NCI-H1105 (cell line): ENCODE measurements at places on chromosomes 2 and 18.
A peak's percentile ranks its signal among the peaks of the same experiment; 100 is the strongest.

- no peak for DNase-seq
Observed at GRCh38 chr2:154709215-154709614, 10.7 kb downstream of the KCNJ3 start.

DNA sequence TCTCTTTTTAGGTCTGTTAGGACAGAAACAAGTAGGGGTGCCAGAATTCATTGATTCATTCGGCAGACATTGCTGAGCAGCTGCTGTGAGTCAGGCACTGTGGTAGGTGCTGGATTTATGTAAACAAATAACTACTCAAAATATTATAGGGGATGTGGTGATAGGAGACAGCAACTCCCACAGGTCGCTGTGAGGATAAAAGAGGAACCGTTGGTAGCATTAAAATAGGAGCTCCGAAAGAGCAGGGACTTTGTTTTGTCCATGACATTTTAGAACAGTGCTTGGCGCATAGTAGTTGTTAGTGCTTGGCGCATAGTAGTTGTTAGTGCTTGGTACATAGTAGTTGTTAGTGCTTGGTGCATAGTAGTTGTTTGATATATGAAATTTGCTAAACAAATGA is 29.2 kb downstream of the ATP6V1C2 start:
- DNase-seq: no peak

DNA sequence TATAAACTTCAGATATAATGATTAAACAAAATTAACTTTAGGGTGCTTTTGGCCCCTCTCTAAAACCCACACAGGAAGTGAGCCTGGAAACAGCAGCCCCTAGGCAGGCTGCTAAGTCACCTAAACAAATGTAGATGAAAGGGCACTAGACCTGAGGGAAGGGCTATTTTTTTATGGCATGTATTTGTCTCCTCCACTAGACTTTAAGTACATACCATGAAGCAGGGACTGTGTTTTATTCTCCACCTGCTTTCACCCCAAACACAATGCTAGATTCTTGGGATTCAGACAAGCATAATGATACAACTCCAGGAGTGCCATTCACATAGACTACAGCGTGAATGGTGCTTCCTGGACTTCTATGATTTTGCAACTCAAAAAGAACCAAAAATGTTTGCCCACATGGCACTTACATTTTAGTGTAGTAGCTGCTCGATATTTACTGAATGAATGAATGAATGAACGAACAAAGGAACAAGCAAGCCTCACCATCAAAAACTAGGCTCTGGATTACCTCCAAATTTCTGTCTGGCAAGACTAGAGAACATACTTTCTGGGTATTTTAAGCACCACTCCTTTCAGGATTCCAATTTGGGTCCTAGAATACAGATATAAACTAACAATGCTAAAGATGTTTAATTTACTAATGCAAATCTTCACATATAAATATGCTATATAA is 10.1 kb downstream of the ATAD2B start:
- DNase-seq: no peak

GRCh38 chr2:60677356-60677755 is 78.7 kb upstream of the PAPOLG start:
- DNase-seq: no peak

GRCh38 chr2:113172721-113173541 is 840 bp upstream of the PSD4 start:
- no peak for DNase-seq

DNA sequence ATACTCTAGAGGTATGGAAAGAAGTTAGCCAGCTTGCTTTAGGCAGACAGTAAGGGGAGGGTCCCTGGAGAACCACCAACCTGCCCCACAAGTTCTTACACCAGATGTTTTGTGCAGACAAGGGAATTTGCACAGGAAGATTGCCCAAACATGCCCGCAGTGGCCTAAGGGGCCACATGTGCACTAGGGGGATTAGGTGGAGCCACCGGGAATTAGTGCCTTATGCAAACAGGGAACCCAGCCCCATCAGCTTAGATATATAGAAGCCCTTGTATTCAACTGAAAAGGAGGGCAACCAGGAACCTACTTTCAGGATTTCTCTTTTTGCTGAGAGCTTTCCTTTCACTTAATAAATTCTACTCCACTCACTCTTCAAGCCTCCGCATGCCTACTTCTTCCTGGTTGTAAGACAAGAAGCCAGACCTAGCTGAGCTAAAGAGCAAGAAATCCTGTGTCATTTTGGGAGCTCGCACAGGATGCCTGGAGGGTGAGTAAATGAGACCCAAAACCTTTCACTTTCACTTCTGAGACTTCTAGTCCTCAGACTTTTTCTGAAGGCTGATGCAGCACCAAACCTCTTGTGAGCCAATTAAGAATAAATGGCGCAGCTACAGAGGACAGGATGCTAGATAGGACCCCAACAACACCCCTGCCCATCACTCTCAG is 146.3 kb downstream of the GCA start:
- DNase-seq: no peak

DNA sequence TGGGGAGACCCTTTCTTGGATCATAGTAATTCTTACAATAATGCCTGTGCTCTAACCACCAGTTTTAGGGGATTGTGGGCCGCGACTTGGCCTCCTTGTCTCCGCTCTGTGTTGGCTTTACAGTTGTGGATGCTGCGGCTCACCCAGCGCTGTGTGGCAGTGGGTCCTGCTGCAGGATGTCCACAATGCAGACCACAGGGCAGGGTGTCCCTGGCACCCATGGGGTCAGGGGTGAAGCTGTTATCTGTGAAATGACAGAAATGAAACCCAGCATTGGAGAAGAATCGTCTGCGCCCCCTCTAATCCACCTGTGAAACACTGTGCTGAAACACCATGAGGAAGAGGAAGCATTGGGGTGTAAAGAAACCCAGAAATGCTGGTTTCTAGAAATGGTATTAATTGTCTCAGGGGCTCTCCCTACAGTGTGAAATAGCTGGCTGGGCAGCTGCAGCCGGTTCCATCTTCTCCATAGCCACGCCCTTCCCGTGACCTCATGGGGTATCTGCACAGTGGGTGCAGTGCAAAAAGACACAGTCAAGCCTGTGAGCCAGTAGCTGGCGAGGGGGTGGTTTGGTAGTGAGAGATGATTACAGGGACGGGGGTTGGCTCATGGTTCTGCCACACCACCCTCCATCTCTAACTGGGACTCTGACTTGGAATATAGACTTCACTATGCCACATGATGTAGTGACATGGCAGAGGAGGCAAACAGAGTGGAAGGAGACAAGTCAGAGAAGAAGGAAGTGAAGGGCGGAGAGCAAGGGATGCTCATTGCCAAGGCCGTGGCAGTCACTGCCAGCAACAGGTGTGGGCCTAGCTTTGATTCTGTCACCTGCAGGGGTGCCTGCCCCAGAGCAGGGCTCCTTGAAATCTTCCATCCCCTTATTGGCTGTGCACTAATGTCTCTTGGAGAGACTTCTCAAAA is 16.2 kb downstream of the INPP4A start:
- DNase-seq: no peak

GRCh38 chr2:6937157-6937556 is 19.9 kb downstream of the RNF144A start:
- DNase-seq: no peak

DNA sequence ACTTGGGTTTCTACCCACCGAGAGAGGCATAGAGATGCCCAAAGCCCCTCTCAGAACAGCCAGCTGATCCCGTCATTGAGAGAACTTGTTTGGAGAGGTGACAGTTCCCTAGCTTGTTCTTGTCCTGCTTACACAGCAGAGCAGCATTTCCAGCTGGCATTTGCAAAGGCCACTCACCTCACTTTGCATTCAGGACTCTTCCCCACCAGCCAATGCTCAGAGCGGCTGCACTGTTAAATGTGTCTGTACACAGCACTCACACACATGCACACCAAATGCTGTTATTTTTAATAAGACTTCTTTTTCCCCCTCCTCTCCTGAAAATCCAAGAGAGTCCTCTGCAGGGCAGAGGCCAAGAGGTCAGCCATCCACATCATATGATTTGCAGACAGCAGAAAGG is 104.6 kb upstream of the SLC14A2 start:
- DNase-seq: no peak

- DNase-seq: no peak
Observed at GRCh38 chr2:76393356-76393755, 682.6 kb upstream of the GCFC2 start.

- no peak for DNase-seq
Observed at GRCh38 chr18:68848242-68848641, 50.4 kb downstream of the CCDC102B start.

- no peak for DNase-seq
Observed at GRCh38 chr2:129422028-129422427, 557.4 kb upstream of the RAB6C start.

GRCh38 chr2:171655586-171655985 is 31.7 kb upstream of the DYNC1I2 start:
- DNase-seq: no peak

DNA sequence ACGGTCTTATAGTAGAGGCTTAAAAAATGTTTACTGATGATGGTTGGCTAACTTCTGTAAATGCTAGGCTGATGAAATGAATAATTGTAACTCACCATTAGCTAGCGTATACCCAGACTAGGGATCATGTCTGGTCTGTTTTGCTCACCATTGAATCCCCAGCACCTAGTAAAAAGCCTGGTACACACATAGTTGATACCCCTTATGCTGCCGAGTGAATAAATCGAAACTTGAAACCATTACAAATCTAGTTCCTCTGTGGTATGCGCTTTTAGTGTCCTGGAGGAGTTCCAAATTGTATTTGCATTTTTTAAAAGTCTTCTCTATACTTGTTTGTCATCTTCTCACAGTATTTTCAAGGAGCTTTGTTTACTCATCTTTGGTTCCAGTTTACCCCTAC is 1.3 kb downstream of the TAF1B start:
- peak; percentile 9 for DNase-seq

GRCh38 chr2:149021271-149021719 is 17.2 kb upstream of the LYPD6B start:
- no peak for DNase-seq

DNA sequence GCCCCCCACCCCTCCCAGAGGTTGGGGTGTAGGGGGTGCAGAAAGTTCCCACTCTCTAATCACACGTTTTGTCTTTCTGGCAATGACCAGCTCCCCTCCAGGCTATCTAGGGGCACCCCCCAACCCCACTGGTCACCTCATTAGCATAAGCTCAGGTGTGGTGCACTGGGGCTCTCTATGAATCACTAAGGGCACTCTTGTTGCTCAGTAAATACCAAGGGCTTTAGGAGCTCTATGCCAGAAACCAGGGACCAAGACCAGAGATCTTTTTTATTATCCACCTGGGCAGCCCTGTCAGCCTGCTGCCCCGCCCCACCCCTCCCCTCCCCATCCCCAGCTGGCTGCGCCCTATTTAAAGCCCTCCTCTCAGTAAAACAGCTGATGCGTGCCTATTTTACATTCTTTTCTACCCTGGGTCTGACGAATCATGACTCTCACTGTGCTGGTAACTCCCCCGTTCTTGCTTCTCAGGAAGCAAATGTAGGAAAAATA is 24.3 kb downstream of the NCK2 start:
- no peak for DNase-seq

GRCh38 chr18:68459968-68460367 is 254.9 kb downstream of the TMX3 start:
- DNase-seq: no peak

- no peak for DNase-seq
Observed at GRCh38 chr2:85355073-85355410, 473 bp downstream of the ELMOD3 start.

GRCh38 chr2:147636238-147636882 is 208.5 kb upstream of the ACVR2A start:
- no peak for DNase-seq

DNA sequence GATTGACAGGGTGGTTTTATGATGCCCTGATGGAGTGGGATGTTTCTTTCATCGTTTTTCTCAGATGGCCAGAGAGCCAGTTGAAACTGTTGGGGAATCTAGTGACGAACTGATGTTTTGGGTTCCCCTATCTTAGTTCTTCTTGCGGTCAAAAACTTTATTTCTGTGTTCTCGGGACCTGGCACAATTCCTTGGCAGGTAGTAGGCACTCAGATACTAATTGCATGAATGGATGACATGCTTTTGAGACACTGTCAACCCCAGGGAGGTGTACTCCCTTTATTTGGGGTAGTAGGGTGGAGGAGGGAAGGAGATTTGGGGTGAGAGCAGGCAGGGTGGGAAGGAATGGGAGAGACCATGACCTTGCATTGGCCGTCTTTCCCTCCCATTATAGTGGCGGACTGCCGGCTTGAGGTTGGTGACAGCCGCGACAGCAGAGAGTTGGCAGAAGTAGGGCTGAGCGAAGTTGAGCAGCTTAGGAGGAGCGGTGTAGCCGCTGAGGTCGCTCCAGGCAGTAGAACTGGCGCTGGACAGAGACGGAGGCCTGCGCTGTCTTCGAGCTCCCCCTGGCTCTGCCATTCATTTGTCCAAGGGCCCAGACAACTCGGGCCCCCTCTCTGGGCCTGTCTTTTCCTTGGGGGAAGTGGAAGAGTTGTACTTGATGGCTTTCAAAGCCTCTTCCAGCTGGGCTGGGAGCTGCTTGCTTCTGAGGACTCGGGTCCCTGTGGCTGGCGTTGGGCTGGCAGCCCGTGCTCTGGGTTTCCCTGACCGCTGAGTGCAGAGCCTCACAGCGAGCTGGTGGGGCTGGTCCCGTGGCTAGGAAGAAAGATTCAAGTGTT is 2.6 kb downstream of the TET3 start:
- no peak for DNase-seq

GRCh38 chr2:142973160-142973821 is 95.8 kb downstream of the KYNU start:
- DNase-seq: no peak

- no peak for DNase-seq
Observed at GRCh38 chr2:10575609-10576280, 114.0 kb downstream of the NOL10 start.

- no peak for DNase-seq
Observed at GRCh38 chr2:31079665-31080064, 58.6 kb downstream of the GALNT14 start.

DNA sequence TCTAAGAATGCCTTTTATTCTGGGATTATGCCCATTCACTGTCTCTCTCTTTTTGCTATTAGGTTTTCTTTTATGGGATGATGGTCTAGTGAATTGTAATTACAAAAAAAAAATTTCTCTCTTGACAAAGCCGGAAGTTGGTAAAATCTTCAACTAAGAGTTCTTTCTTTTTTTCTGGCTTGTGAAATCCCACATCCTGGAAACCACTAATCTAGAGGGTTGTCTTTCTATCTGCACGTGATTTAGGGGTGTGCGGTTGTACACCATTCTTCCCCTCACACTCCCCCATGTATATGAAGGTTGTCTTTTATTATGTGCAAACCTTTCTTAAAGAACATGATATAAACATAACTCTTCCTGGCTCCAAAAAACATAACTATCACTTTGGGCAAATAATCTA is 52.0 kb downstream of the GATA6 start:
- no peak for DNase-seq

DNA sequence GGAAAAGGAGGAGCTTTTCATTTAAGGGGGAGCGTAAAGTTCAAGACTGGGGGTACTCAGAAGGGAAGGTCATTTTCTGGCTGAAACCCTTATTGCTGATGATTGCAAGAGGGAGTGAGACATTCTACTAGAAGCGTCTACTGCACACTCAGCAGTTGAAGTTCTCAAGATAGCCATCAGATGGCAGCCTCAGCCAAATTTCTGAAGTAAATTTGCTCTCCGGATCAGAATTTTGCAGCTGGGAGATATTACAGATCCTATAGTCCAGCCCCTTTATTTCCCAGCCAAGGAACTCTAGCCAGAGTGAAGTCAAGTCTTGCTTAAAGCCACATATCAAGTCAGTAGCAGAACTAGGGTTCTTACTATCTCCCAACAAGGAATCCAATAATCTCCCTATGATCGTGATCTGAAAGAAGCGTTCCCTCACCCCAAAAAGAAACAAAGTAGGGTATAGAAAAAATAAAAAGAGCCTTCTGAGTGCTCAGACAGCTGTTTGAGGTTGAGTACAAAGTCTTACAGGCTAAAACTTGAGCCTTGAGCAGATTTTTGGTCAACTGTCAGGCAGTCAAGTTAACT is 24.0 kb downstream of the RAX start:
- DNase-seq: peak; percentile 62

GRCh38 chr2:145845923-145846322 is 1326.0 kb upstream of the ZEB2 start:
- DNase-seq: no peak
